Myometrial cell (primary cell): ENCODE measurements at places on chromosomes 7 and 10. TPM values are rescaled to one million over a fixed set of nuclear protein-coding genes. Genes with fewer than 3 reads are reported as not detected.

Gene GIMAP4
- total RNA-seq: not detected in 2 replicates

Gene ADAM22
- total RNA-seq: under 0.01 and 0.18 TPM in 2 replicates

Gene COL1A2
- total RNA-seq: 2,391 and 2,430 TPM in 2 replicates

Gene FAM25A
- total RNA-seq: not detected in 2 replicates

Gene ABCB1
- total RNA-seq: 0.18 TPM in 1 of 2 replicates, not detected in the other

Gene NME8
- not detected in 2 replicates for total RNA-seq

Gene NUTM2E
- not detected in 2 replicates for total RNA-seq

Gene SPDYE9
- not detected in 2 replicates for total RNA-seq

Gene MMRN2
- 7.4 and 9.8 TPM in 2 replicates for total RNA-seq

Gene FAM20C
- total RNA-seq: 71.2 and 71.5 TPM in 2 replicates

Gene MYH16
- not detected in 2 replicates for total RNA-seq

Gene C10orf53
- not detected in 2 replicates for total RNA-seq

Gene SPACDR
- total RNA-seq: 0.86 TPM in 1 of 2 replicates, not detected in the other

Gene ANKRD7
- 0.18 and 2.6 TPM in 2 replicates for total RNA-seq

Gene CLCN1
- not detected in 2 replicates for total RNA-seq

Gene CALHM1
- not detected in 2 replicates for total RNA-seq

Gene AKR1C3
- 4.6 and 7.4 TPM in 2 replicates for total RNA-seq

Gene NXPH1
- not detected in 2 replicates for total RNA-seq

Gene STEAP1B
- 3.2 and 4.4 TPM in 2 replicates for total RNA-seq

Gene ARMC3
- total RNA-seq: not detected in 2 replicates

Gene PAPSS2
- total RNA-seq: 122 TPM in 2 replicates

Gene DNAH11
- under 0.01 and 1.4 TPM in 2 replicates for total RNA-seq

Gene PNLIPRP2
- not detected in 2 replicates for total RNA-seq

Gene PPP1R3C
- 12.7 and 22.5 TPM in 2 replicates for total RNA-seq

Gene OR2A7
- 0.89 TPM in 1 of 2 replicates, not detected in the other for total RNA-seq

Gene FKBP6
- not detected in 2 replicates for total RNA-seq

Gene COG5
- 23.9 and 42.7 TPM in 2 replicates for total RNA-seq

Gene ALOX5
- not detected in 2 replicates for total RNA-seq

Gene ZNF117
- total RNA-seq: 2.6 and 2.7 TPM in 2 replicates

Gene RALA
- total RNA-seq: 16.7 and 19.0 TPM in 2 replicates

Gene CCL24
- total RNA-seq: not detected in 2 replicates

Gene TRIM50
- total RNA-seq: not detected in 2 replicates

Gene SKIDA1
- 0.29 and 0.53 TPM in 2 replicates for total RNA-seq

Gene STOX1
- not detected in 2 replicates for total RNA-seq

Gene TAS2R3
- not detected in 2 replicates for total RNA-seq

Gene GPC2
- total RNA-seq: 0.18 and 0.29 TPM in 2 replicates

Gene GIMAP5
- not detected in 2 replicates for total RNA-seq

Gene SH2D4B
- not detected in 2 replicates for total RNA-seq

Gene CCDC136
- total RNA-seq: 3.7 and 6.6 TPM in 2 replicates

Gene OGA
- total RNA-seq: 37.2 and 53.2 TPM in 2 replicates

Gene OPN4
- total RNA-seq: not detected in 2 replicates

Gene CXCL12
- 76.7 and 93.0 TPM in 2 replicates for total RNA-seq

Gene MYOZ1
- 0.53 TPM in 1 of 2 replicates, not detected in the other for total RNA-seq

Gene NPY
- not detected in 2 replicates for total RNA-seq

Gene CPA4
- 7.5 and 13.1 TPM in 2 replicates for total RNA-seq

Gene GALNT17
- not detected in 2 replicates for total RNA-seq

Gene AP5Z1
- 22.5 and 32.3 TPM in 2 replicates for total RNA-seq

Gene CYP2E1
- total RNA-seq: 0.18 TPM in 1 of 2 replicates, not detected in the other

Gene TEX36
- total RNA-seq: not detected in 2 replicates

Gene LIPJ
- under 0.01 TPM in 1 of 2 replicates, not detected in the other for total RNA-seq

Gene GATA3
- total RNA-seq: 0.29 and 0.53 TPM in 2 replicates

Gene MYL7
- not detected in 2 replicates for total RNA-seq

Gene CYP2C8
- not detected in 2 replicates for total RNA-seq

Gene SOSTDC1
- 0.29 TPM in 1 of 2 replicates, not detected in the other for total RNA-seq
